Activated naive CD8-positive, alpha-beta T cell treated with anti-CD3 and anti-CD28 coated beads for 36 hours (primary cell): ENCODE measurements at places on chromosomes 4 and X. TPM values are rescaled to one million over a fixed set of nuclear protein-coding genes. Genes with fewer than 3 reads are reported as not detected.

The TCEAL2 gene
- total RNA-seq, result 0.39 TPM

DNA sequence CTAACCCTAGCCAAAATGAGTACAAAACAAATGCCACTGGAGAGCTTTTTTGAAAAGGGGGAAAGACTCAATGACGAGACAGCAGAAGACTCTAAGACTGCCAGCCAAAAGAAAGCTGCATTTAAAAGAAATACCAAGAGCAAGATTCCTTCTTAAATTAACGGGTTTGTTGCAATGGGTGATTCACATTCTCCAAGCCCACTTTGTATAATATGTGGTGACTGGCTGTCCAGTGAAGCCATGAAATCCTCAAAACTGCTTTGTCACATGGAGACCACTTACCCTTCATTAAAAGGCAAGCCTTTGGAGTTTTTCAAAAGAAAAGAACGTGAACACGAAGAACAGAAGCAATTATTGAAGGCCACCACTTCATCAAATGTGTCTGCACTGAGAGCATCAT is 68.2 kb downstream of the MRPL1 start:
- no peak for DNase-seq

DNA sequence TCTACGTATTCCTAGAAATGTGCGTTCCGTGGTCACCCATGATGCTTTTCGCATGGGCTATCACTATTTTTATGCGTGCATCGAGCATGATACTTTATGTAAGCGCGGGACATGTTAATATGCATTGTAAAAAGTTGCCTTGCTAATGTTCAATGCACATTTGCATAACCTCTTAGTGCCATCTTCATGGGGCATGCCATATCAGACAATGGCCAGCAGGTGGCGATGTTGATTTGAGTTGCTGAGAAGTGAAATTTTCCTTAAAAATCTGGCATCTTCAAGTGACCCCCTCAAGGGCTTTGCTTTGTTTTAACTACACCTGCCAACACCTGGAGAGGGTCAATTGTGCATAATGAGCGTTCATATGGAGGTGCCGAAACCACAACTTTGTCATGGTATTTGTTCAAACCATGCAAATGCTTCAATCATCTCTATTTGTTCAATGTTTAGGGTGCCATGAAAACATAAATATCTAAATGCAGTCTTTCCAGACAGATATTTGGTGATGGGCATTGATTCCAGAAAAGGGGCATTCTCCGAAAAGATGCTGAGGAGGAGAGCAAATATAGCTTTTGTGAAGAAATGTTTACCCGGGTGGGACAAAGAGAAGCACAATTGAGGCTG is 833.9 kb upstream of the PRKX start:
- peak; percentile 3 for DNase-seq

The EDA gene
- total RNA-seq, result 1.3 TPM

GRCh38 chr4:170243662-170244288 is 154.0 kb upstream of the AADAT start:
- DNase-seq, result no peak

- DNase-seq, result no peak
Measured at GRCh38 chrX:16970977-16971376, 24.5 kb downstream of the REPS2 start.

- DNase-seq, result no peak
Measured at GRCh38 chr4:108337923-108338322, 169.2 kb upstream of the LEF1 start.

The SLC6A14 gene
- total RNA-seq, result not detected

The MAP3K15 gene
- 1.1 TPM for total RNA-seq

DNA sequence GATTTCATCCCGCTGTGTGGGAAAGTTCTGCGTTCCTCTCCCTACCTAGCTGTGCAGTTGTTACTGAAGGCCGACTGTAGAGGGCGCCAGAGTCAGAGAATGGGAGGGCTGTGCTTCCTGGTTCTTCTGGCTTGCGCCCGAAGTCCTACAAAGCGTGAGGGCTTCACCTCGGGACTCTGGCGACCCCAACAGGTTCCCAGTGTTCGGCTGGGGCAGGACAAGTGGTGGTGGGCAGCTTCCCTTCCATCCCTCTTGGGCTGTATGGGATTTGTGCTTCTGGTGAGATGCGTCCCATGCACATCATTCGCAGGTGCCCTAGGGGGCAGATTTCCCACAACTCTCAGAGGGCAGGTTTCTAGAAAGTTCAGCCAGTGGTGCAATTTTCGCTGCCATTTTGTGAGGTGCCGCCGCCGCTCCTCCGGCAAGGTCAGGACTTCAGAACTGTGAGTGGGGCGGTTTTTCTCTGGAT is 27.3 kb downstream of the CT45A1 start:
- peak; percentile 47 for DNase-seq

The UCP1 gene
- not detected for total RNA-seq

DNA sequence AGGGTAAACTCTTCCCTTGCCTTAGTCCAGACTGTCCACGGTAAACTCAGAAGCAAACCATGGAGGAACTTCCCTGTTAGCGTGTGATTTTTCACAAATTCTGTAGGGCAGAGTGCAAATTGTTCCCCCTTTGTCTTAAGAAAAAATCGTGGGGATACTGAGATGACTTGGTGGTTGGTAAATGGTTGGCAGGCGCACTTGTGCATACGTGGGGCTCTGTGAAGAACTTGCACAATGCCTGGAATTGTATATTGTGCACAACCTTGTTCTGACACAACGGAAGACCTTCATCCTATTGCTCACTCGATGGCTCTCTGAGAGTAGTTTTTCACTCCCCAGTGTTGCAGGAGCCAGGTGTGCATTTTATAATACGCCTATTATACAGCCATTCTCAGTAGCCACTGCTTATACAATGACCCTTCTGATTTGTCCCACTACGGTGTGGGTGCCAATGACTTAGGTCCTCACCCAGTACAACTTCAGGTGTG is 150.0 kb downstream of the SPRY1 start:
- DNase-seq, result no peak

The SMPX gene
- not detected for total RNA-seq

The HADH gene
- 51.2 TPM for total RNA-seq

DNA sequence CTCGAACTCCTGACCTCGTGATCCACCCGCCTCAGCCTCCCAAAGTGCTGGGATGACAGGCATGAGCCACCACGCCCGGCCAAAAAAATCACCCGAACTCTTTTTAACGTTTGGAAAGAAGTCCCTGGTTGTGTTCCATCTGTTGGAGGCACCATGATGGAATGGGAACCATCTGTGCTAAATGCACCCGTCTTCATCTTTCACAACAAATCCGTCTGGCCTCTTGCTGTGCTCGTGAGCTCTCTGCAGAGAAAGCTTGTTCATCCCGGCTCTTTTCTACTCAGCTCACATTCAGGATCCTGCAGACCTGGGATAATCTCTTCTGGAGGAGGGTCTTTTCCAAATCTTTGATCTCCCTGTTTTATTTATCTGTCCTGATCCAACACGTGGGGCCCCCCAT is 188.8 kb downstream of the CRLF2 start:
- DNase-seq, result no peak

DNA sequence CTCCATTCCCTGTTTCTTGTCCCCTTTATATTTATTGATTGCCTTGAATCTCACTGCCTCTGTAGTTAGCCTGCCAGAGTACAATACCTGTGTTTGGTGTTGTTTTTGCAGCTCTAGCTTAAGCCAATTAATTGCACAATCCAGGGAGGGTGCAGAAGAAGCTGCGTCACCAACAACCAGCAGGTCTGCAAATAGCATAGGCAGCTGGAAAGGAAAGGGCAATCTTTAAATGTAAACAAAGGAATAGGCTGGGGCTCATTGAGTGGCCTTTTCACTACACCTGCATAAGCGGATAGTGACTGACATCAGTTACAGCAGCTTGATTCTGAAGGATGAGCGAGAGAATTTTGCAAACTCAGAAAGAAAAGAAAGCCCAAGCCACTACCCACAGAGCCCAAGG is 106.8 kb upstream of the RAI2 start:
- no peak for DNase-seq

DNA sequence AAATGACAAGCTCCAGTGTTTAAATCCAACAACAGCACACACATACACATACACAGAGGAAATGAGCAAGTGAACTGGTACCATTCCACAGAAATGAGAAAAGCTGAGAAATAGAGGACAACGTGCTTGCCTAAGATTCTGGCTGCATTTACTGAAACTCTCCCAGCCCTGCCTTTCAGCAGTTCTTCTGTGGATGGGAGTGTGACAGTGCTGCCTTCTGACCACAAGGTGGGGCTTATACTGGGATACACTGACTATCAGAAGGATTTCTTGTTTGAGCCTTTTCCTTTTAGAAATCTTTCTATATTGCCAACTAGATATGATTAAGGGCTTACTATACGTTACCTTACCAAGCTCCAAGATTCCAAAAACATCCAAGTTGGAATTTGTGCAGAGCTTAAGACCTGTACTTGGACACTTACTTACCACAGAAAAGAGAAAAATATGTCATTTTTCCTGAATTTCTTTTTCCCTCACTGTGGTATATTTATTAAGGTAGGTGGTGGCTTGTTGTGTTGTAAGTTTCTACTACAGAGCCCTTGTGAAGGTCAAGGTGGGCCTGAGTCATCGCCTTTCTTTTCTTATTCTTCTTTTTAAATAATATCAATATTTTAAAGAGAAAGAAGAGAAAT is 10.7 kb upstream of the CXCL8 start:
- no peak for DNase-seq

GRCh38 chr4:182384631-182385091 is 141.5 kb downstream of the TENM3 start:
- DNase-seq, result no peak

DNA sequence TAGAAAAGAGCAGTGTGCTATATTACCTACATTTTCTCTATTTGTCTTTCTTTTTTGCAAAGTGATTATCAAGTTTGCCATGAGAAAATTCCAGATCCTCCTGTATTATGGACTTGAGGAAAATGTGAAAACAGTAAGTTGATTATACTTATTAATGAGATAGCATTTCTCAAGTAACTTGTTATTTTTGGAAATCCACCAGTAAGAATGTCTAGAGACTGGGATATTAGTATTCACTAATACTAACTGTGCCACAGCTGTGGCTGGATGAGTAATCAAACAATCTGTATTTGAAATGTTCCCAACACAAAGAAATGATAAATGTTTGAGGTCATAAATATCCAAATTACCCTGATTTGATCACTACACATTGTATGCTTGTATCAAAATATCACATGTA is 147.0 kb upstream of the CTSO start:
- no peak for DNase-seq

DNA sequence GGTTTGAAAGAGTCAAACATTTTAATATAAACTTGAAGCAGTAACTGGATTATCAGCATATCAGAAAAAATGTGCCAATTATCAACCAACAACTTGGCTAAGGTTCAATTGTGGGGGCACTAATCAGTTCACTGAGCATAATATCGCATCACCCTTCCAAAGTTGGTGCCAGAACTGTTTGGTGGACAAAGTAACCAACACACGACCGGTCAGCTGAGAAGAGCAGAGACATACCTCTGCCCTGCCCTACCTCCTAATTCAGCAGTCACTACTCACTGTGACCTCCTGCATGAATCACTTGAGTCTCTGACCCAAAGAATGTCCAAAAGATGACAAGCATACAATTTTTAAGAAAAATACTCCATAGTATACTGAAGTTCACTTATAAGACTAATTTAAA is 53.2 kb downstream of the TSPAN5 start:
- no peak for DNase-seq
